Endothelial cell (in vitro differentiated cells): ENCODE measurements at places on chromosomes 3 and 15.

DNA sequence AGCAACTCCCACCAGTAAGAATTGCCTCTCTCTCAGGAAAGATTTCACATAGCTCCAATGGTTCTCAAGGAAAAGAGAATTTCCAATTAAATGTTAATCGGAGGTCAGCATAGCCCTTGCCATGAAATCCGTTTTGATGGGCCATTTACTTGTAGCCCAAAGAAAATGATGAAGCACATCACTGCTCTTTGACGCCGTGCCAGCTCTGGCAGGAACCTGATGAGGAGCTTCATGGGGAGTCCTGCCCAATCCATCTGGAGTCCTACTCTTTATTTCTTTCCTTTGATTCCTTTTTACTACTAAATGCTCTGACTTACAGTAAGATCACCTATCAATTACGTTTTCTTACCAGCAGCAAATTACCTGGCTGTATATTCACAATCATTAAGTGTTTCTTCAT is 84.7 kb downstream of the FGF12 start:
- no peak for DNase-seq

DNA sequence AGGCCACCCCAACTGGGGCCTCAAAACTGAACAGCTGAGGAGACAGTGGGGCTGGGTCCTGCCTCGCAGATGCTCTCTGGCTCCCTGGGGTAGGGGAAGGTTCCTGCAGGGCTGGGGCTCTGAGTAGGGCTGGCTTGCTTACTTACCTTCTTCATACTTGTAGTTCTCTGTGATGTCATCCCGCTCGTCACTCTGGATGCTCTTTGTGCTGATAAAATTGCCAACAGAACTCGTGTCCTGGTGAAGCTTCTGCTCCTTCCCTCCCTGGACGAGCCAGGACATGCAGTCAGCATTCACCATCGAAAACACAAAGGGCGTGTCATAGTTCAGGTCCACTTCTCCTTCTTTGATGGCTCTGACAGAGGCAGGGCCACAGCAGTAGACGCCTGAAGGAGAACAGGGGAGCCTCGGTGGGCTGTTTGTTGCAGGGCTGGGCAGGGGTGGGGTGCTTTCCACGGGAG is 17.9 kb upstream of the EPB42 start:
- no peak for DNase-seq

DNA sequence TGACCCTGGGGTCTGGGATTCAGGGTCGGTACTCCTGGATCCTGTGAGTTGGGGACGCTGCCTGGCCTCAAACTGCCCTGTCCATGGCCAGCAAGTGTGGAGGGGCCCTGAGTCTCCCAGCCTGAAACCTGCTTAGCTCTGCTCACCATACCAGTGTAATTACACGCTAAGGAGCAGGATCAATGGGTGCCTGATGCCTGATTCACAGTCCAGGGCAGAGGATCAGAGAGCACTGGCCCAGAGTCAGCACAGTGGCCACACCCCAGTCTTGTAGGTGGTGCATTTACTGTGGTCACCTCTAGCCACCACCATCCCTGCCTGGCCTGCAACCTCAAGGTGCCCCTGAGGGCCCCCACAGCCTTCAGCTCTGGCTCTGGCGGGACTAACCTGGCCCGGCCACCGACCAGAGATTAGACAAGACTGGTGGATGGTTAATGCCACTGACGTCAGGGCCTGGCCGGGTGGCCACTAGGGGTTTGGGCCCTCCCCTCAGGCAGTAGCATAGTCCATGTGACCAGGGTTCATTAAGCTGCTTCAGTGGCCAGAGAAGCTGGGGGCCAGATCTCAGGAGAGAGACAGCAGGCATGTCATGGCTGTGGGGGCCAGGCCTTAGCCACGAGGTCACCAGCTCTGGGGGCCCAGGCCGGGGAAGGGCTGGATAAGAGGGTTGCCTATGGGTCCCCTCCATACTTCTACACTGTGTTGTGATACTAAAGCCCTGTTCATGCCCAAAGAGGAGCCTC is 3.3 kb upstream of the SLC38A3 start:
- DNase-seq, result no peak

DNA sequence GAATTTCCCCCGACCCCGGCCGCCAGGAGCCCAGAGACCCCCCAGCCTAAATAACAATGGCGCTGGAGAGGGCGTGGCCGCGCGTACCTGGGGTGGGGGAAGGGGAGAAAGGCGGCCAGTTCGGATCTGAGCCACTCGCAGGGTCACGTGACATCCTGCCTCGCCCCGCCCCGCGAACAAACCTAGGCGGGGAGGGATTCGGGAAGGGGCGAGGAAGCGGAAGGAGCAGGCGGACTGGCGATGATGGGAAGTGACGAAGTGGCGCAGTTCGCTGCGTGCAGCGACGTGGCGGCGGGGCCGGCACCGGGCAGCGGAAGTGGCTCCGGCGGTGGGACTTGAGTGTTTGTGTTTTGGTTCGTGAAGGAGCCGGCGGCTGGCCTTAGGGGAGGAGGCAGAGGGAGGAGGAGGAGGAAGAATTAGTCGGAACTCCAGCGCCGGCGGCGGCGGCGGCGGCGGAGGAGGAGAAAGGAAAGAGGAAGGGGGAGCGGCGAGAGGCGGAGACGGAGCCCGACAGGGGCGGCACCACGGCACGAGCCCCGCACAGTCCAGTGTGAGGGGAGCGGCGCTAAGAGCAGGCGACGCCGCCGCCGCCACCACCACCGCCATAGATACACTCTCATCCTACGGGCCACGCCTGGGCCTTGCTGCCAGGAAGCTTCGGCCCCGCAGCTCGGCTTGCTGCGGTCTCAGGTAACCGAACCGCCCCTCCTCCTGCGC is at the start of gene RAB5A:
TSS of gene RAB5A (plus strand) at position 266 of the 717 bp plus-strand sequence. CDS start 3,802 bp downstream, outside the sequence.
- DNase-seq, result peak; percentile 95

- DNase-seq, result peak; percentile 32
Measured at GRCh38 chr15:88476635-88477060, 9.1 kb downstream of the MRPS11 start.

DNA sequence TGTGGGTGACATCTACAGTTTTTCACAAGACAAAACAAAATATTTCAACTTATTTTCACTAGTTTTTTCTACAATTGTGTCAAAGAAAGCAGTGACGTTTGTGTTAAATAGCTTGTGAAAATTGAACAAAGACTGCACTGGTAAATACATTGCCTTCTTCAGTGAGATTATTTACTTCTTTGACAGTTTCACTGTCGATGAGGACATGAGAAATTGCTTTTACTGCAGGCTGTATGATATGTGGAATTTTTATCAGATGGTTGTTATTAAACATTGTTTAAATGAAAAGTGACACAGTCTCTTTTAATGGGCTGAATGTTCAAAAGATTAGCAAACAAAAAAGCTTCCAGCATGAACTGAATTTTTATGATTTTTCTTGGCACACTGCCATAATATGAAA is 773.9 kb upstream of the CADM2 start:
- DNase-seq, result no peak

- no peak for DNase-seq
Measured at GRCh38 chr3:180267202-180267843, 230.6 kb upstream of the PEX5L start.

- DNase-seq, result no peak
Measured at GRCh38 chr3:122969585-122970469, 57.7 kb downstream of the SEMA5B start.
